ENCODE measurements at places on chromosomes 5 and 9.

- DNase-seq = no peak
Observed at GRCh38 chr5:39774605-39775004, 349.8 kb upstream of the DAB2 start.

DNA sequence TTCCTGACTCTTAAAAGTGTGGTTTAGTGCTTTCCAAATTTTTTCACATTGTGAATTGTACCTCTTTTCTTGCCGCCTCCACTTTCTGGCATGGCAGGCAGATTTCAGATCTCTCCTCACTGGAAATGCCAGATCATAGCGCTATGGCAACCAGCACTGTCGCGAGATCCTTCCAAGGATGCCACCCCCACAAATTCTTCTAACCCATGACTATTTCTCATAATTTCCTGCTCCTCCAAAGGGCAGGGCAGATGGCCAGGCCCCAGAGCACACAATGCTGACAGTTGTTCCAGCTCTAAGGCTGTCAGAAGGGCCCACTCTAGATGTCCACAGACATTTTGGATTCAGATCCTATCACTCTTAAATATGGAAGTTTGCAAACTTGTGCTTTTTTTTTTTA lies 446.2 kb upstream of the RIOK2 start:
- DNase-seq = no peak

DNA sequence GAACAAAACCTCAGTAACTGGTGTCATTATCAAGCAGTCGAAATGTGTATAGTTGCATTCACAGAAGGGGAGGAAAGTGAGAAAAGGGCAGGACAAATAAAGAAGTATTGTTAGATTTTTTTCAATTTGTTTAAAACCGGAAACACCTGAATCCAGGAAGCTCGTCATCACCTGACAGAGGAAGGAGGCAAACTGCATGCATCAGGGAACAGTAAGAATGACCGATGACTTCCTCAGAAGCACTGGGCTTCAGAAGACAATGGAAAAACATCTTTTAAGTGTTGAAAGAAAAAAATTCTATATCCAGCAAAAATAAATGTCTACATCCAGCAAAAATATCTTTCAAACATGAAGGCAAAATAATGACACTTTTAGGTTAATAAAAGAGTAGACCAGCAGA lies 29.5 kb downstream of the PLEKHG4B start:
- DNase-seq = no peak

DNA sequence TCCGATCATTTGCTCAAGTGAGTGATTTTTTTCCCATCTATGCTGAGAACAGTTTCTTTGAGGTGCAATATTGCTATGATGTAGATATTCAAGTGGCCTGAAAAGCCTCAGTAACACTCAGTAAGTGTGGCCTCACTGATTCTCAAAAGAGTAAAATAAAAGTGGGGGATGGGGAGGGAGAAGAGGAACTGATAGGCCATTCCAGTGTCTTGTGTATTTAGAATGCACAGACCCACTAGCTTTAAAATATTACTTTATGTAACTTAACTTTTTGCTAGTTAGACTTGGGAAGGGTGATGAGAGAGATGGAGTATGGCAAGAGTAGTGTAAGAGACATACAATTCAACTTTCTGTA lies 79.5 kb upstream of the ZNF608 start:
- DNase-seq = no peak

GRCh38 chr9:1044643-1045042 lies 5.5 kb upstream of the DMRT2 start:
- no peak for DNase-seq

GRCh38 chr9:110900917-110901316 lies 137.4 kb downstream of the LPAR1 start:
- no peak for DNase-seq

DNA sequence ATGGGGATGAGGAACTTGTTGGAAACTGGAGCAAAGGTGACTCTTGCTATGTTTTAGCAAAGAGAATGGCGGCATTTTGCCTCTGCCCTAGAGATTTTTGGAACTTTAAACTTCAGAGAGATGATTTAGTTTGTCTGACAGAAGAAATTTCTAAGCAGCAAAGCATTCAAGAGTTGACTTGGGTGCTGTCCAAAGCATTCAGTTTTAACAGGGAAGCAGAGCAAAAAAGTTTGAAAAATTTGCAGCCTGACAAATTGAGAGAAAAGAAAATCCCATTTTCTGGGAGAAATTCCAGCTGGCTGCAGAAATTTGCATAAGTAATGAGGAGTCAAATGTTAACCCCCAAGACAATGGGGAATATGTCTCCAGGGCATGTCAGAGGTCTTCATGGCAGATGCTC lies 682.3 kb upstream of the ST8SIA4 start:
- DNase-seq = no peak

GRCh38 chr5:119512277-119512676 lies 60.0 kb downstream of the HSD17B4 start:
- DNase-seq = no peak

- no peak for DNase-seq
Observed at GRCh38 chr9:130837643-130838042, 2.6 kb downstream of the ABL1 start.

DNA sequence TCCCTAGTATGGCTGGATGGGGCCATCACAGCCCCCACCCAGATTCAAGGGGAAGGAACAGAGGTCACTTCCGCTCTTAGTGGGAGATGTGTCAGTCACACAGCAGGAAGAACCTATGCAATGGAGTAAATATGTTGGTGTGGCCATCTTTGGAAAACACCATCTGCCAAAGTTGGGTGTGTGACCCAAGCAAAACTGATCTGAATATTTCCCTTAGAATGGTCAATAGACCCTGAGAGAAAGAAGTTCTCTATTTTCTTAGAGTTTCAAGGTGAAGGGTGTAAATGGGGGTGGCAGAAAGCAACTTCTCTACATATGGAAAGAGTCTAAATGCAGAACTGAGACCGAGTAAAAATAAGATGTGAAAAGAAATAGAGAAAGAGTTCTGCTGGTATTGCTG lies 212.7 kb downstream of the ESM1 start:
- DNase-seq = no peak

- DNase-seq = no peak
Observed at GRCh38 chr5:139468421-139468931, 2.3 kb upstream of the SMIM33 start.

DNA sequence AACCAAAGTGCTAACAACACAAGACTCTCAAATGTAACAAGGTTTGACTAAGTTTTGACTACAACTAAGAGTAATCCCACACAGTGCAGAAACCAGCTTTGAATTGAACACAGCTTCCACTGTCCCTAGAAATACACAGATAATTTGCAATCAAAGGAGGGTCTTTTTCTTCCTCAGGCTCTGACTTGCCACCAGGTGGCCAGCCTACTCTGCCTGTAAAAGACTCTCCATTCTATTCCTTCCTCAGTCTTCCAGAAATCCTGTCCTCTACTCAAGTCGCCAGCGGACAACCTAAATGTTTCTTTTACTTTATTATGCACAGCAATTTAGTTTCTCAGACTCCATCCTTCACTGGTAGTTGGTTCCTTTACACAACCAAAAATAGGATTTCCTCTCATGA lies 32.2 kb upstream of the MCTP1 start:
- DNase-seq = no peak

GRCh38 chr9:35616681-35617459 lies 1.3 kb downstream of the CD72 start:
- DNase-seq = peak; percentile 84

DNA sequence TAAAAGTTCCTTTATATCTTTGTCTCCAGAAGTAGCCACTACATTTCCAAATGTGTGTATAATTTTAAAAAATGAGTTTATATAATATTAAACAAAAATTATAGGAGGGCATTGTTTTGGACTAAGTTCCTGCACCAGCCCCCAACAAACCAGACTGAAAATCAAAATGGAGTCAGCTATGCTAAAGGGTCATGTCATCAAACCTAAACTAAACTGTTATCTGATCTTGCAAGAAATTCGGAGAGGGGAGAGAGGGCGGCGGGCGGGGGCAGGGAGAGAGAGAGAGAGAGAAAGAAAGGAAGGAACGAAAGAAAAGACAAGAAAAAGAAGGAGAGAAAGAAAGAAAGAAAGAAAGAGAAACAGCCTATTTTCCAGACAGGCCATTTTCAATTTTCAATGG lies 63.5 kb downstream of the DOCK2 start:
- no peak for DNase-seq

DNA sequence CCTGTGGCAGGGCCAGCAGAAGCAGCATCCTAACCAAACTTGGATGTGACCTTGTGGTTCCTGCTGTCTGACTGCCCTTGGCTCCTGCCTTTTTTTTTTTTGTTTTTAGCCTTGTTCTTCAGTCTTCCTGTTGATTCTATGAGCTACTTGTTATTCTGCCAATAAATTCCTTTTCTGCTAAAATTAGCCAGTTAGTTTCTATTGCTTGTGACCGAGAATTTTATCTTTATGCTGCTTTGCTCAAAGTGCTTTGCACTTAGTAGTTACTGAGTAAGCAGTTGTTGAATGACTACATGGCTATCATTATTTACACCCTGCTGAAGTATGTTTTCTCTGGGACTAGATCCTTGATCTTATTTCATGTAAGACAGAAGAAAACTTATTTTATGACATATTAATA lies 20.8 kb upstream of the ATG10 start:
- DNase-seq = no peak

DNA sequence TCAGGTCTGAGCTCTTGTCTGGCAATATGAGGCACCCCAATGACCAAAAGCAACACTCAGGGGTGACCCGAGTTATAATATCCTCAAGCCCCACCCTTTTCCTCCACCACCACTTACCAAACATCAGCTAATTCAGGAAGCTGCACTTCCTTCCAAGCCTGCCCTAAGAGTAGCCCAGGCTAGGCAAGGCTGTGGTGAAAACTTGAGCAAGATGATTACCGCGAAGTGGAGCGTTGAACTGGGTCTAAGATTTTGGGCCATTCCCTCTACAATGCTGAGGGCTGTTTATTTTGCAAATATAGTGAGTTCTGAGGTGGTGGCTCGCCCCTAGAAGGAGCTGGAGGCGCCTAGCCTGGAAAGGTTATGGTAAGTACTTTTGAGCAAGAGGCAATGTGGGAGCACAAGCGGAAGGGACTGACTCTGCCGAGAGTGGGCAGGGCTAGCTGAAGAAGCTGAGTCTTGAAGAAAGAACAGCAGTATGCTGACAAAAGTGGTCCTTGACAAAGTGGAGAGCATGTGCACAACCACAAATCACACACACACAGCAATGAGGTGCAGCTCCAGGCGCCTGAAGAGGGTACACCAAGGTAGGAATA lies at the start of gene HK3:
HK3 (minus strand) TSS at position 51 of the 596 bp plus-strand sequence. CDS start 3,187 bp downstream, outside the sequence.
- DNase-seq = no peak

DNA sequence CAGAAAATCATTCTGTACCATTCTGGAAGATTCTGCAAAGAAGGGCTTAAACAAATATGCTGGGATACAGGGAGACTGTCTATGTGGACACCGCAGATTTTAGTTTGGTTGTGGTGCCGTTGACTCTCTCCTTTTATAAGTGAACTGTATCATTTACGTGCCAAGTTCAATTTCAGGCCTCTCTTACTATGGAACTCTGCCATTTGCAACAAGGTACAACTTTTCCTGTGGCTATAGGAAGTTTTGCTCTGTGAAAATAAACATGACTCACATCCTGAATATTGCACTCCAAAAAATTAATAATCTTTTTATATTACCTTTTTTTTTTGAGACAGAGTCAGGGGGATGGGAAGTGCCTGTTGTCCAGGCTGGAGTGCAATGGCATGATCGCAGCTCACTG lies 29.7 kb upstream of the CSNK1G3 start:
- no peak for DNase-seq

- no peak for DNase-seq
Observed at GRCh38 chr9:106637486-106637885, 225.5 kb upstream of the ZNF462 start.

DNA sequence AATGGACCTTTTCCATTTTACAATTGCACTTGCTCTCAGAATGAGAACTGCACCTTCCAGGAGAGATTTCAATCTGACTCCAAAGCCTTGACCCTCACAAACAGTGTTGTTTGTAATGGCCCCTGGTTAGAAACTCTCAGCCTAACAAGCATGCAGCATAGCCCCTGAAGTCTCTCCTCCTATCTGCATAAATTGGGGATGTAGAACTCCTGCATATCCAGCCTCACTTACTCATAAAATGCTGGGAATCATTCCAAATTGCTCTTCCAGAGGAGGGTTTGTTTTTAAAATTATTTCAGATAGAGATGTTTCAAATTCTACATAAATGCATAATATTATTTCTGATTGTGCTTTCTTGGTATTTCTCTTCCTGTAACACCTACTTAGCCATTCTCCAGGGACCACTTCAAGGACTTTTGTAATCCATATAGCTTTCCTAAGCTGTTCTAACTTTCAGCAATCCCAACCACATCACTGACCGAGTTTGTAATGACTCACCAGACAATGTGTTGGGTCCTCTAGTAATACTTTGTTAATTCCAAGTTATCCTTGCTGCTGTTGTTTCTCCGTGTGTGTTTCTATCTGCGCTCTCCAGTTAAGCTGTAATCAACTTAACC lies 143.8 kb upstream of the CCDC152 start:
- no peak for DNase-seq

DNA sequence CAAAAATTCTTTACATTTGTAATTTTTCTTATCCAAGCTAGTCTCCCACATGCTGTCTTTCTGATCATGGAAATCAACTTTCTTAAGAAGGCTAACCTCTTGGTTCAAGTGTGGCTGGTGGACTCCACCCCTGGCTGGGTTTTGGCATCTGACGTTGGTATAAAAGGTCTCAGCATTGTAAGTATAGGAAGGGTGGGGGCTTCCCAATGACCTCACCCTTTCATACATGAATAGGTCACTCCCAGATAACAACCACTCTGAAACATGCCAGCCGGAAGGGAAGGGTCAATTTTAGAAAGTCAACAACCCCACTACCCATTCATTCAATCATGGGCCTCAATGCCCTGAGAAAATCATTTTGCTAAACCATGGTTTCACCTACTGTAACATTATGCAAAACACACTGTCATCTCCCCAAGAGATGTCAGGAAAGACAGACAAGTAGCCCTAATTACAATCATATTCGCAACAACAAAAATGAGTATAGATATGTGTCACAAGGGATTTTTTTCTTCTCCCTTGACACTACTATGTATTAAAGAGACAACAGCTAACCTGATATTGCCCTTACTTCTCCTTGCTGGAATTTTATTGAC lies 31.9 kb upstream of the PCSK5 start:
- no peak for DNase-seq

DNA sequence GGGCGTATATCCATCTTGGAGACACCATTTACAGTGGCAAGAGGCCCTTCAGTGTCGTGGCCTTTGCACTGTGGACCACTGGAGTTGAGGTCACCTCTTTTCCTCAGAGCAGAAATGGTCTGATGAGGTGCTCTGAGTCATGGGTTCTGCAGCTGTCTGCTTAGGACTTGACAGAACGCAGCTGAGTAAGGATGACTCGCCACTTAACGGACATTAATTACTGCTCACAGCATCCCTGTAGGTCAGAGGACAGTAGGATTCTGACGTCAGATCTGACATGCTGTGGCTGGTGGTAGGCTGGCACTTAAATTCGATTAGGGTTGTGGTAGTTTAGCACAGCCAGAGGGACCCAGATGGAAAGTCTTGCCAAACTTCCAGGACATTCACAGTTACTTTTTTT lies 479.4 kb downstream of the DMAC1 start:
- no peak for DNase-seq

DNA sequence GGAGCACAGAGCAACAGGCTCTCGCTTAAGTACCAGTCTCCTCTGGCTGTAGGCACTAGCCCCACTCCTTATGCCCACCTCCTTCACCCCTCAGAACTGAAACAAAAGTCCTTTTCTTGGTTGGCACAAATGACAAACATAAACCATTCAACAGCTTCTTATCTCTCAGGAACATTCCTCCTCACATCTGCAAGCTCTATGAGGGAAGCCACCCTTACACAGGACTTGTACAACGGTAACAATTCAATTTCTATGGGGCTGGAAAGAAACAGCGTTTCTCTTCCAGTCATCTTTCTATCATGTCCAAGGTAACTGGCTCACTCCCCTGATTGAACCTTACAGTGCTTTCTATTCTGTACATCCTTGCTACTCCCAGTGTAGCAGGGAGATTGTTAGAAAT lies 74.1 kb downstream of the CSF2 start:
- no peak for DNase-seq

Measured in GM20000 (cell line).